ENCODE measurements at places on chromosomes 12 and 14.

- no peak for DNase-seq
Observed at GRCh38 chr12:3961591-3961990, 88.4 kb upstream of the PARP11 start.

GRCh38 chr12:107605293-107605692 lies 80.3 kb upstream of the PWP1 start:
- no peak for DNase-seq

DNA sequence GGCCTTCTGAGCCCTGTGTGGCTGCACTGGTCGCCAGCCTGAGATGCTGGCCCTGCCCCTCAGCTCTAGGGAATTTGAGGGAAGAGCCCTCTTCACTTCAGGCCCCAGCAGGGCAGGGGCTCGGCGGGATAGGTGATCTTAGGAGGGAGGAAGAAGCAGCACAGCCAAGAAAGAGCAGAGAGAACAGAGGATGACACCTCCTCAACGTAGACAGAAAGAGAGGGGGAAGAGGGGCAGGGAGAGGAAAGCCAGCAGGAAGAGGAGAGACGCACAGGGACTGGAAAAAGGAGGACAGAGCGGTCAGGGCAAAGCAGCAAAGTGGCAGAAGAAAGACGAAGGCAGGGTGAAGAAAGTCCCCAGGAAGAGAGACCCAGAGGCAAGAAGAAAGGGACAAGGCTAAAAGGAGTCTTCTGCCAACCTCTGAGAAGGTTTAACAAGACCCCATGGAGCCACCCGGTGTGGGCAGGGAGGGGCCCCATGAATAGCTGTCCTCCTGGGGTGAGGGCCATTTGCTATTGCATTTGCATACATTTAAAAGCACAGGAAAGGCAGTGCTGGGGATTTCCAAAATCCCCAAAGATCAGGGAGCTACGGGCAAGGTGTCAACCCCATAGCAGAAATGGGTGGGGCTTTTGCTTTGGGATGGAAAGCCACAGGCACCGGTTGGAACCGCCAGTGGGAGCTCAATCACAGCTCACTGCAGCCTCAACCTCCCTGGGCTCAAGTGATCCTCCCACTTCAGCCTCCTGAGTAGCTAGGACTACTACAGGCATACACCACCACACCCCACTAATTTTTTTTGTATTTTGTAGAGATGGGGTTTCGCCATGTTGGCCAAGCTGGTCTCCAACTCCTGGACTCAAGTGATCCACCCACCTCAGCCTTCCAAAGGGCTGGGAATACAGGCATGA lies 22.7 kb downstream of the CMKLR1 start:
- no peak for DNase-seq

GRCh38 chr12:16072678-16073077 lies 161.5 kb downstream of the DERA start:
- no peak for DNase-seq

All from stimulated activated CD8-positive, alpha-beta memory T cell treated with anti-CD3 and anti-CD28 coated beads, Interleukin-7, amount 100 ng/mL, for 24 hours (primary cell).